DMS53 (cell line): ENCODE measurements at places on chromosomes 2 and 18.

GRCh38 chr18:46073474-46074331, 1.6 kb upstream of the PSTPIP2 start:
- peak; percentile 89 for DNase-seq

DNA sequence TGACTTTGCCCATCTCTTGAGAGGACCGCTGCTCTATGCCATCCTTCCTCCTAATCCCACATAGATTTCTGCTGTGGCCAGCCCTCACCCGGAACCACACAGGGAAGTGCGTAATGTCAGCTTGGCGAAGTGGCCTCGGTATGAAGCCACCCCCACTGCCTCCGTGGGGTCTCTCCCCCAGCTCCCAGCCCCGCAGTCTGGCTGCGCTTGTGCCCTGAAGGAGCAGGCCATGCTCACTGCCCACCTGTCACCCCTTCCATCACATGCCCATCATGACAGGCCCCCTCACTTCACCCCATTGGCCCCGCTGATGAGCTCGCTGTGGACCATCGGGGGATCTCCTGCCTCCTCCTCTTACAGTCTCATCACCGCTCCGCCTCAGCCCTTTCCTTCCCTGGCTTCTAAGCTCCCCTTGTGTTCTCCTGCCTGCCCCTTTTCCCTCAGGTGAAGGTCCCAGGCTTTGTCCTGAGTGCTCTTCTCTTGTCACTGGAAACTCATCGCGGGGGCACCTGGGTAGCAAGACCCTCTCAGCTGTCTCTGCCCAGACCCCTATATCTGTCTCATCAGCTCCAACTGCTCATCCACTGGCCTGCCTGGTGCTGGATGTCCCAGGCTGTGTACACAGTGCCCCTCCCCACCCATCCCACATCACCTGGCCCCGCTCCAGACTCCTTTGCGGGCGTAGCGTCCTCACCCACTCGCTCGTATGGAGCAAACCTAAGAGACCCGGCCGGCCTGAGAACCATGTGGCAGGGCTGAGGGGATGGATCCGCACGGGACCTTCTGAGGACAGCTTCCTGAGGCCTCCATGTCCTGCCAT, 81.7 kb downstream of the GLI2 start:
- no peak for DNase-seq

- DNase-seq: no peak
Measured at GRCh38 chr18:12035481-12035880, 54.2 kb downstream of the IMPA2 start.

DNA sequence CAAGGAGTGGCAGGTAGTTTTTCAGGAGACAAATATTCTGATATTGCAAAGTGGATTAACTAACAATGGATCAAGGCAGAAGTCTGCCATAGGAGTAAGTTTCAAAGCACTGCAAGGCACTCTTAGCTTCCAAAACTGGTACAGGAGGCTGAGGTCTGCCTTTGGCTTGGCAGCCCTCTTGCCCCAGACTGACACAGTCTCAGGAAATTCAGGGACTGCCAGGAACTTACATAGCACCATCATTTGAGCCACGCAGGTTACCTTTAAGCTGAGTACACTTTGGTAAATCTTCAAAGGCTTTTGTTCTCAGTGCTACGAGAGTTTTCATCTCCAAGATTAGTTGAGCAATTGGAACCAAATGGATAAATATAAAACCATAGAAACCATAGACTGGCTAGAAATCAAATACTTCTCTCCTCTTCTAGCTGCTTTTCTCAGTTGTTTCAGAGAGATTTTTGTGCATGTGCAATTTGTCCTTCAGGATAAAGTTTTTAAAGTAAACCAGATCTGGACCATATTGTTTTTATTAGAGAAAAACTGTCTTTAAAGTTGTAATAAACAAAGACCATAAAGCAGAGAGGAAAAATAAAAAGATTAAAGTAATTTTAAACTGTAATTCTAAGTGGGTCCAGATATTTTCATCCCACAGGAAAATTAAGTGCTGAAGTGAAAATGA, 18.8 kb downstream of the ANKRD29 start:
- no peak for DNase-seq

DNA sequence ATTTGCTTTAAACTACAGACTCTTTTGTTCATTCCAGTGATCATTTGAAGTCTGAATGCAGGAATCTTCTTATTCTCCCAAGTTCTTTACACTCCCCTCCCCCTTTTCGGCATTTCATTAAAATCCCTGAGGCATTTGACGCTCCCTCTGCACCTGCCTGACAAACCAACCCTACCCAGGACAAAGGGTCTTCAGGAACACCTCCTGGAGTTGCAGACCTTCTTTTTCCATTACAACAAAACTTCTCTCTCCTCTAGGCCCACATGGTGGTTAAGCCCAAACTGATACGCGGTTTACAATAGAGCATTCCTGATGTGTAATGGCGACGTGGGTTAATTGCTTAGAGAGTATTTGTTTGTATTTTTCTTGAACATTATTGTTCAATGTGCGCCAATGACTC, 367.4 kb downstream of the FBXO15 start:
- no peak for DNase-seq

GRCh38 chr18:31046916-31047315, 4.4 kb upstream of the DSC3 start:
- no peak for DNase-seq

- DNase-seq: no peak
Measured at GRCh38 chr2:232843834-232844233, 26.2 kb upstream of the SNORC start.

- DNase-seq: no peak
Measured at GRCh38 chr2:179546656-179547055, 282.0 kb upstream of the SESTD1 start.

- DNase-seq: peak; percentile 39
Measured at GRCh38 chr2:26978061-26978596, 7.7 kb downstream of the MAPRE3 start.

GRCh38 chr18:51066273-51066672, 36.3 kb downstream of the SMAD4 start:
- no peak for DNase-seq

DNA sequence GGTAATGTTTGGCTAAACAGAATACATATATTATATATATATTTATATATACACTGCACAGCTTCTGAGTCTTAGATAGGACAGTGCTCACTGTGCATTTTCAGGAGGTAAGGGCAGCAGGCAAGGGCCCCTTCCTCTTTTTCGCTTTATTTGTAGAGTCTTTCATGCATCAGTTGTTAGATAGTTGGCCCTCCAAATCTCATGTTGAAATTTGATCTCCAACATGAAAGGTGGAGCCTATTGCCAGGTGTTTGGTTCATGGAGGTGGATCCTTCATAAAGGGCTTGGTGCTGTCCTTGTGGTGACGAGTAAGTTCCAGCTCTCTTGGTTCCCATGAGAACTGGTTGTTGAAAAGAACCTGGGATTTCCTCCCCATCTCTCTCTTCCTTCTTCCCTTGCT, 48.1 kb downstream of the TSN start:
- peak; percentile 91 for DNase-seq

DNA sequence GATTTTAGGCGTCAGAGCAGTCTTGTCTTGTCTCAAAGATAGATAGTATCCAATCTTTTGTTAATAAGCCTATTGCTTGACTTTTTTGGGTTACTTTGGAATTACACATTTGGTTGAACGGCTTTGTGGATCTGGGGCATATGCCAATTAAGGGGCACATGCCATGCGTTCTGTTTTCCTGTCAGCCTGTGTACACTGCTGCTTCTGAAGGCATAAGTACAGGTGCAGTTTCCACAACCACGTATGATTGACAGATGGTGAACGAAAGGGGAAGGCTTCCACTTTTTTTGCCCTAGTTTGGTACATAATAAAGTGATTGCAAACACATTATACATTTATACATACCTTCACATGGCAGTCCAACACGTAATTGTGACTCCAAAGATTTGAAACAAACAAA, 102.3 kb downstream of the RAPH1 start:
- DNase-seq: no peak

GRCh38 chr2:121490584-121491133, 40.0 kb upstream of the RNU4ATAC start:
- no peak for DNase-seq

GRCh38 chr18:76972846-76973519, 150.6 kb downstream of the ZNF236 start:
- no peak for DNase-seq

GRCh38 chr2:74447230-74447999, 5.7 kb upstream of the RTKN start:
- no peak for DNase-seq

DNA sequence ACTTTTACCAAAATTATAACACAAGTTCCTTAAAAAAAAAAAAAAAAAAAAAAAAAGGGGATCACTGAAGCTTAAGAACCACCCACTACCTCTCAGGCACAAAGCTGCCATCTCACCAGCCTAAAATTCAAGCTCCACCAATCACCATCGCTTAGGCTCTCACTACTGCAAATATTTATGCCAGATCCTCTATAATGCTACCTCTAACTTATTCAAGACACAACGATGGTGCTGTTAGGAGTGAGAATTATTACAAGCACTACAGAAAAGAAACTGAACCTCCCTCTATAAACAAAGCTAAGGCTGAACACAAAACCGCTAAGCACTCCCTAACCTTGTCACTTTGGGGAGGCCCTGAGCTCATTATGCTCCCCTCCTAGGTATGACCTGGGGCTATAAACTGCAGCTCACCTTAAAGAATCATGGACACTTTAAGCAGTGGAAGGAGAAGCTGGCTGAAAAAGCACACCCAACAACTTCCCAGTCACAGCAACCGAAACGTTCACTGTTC, 3.6 kb downstream of the FZD5 start:
- peak; percentile 59 for DNase-seq

DNA sequence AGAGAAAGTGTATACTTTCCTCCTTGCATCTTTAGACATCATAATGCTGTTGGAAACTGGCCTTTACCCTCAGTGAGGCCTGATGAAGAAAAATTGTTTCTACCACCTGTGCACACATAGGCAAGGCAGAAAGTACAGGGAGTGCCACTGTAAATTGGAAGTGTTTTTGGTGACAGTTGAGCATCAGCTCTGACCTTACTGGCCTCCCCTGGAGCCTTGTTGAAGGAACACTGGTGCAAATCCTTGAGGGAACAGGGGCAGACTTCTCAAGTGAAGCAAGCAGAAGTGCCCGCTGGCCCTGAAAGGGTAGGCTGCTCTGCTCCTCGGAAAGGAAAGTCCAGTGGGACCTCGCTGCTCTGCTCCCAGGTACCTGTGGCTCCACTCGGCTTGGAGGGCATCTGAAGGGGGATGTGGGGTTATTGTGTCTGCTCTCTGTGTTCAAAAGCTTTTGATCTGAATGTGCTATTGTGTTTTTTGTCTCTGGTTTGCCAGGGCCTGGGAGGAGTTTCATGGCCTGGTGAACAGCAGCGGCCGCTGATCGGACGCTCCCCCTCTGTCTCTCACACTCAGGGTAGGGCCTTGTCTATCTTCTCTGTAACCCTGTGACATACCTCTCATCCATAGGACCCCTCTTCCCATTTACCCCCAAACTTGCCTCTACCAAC, 23.4 kb downstream of the EIF4E2 start:
- DNase-seq: no peak

- peak; percentile 9 for DNase-seq
Measured at GRCh38 chr18:35451032-35451431, 46.7 kb downstream of the INO80C start.

- no peak for DNase-seq
Measured at GRCh38 chr2:1594373-1595171, 149.7 kb downstream of the PXDN start.

GRCh38 chr2:108935271-108935741, 53.7 kb downstream of the EDAR start:
- DNase-seq: no peak

DNA sequence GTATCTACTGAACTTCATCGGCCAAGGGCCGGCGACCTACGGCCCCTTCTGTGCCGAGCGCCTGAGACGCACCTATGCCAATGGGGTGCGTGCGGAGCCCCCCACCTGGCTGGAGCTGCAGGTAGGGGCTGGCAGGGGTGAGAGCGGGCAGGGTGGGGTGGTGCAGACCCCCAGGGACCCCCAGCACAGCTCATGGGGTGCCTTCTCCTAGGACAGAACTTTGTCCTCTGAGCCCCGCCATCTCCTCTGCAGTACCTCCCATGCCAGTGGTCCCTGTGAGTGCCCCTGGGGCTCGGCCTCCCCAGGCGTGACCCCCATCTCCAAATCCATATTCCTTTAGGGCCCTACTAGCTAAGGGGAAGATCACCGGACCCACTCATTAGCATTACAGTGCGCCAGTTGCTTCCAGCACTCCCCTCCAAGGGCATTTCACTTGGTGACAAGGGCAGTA, 23.9 kb upstream of the GPR17 start:
- no peak for DNase-seq

GRCh38 chr2:219057709-219058540, 2.8 kb downstream of the IHH start:
- DNase-seq: peak; percentile 85

- peak; percentile 10 for DNase-seq
Measured at GRCh38 chr18:42264497-42264896, 309.5 kb downstream of the PIK3C3 start.

GRCh38 chr2:200177971-200178911, 128.3 kb upstream of the SPATS2L start:
- DNase-seq: peak; percentile 15

GRCh38 chr18:3060667-3061580, 48.0 kb upstream of the LPIN2 start:
- DNase-seq: no peak

- DNase-seq: peak; percentile 3
Measured at GRCh38 chr2:195212586-195212985, 444.4 kb upstream of the SLC39A10 start.

- DNase-seq: no peak
Measured at GRCh38 chr18:41226911-41227310, 728.1 kb upstream of the PIK3C3 start.

DNA sequence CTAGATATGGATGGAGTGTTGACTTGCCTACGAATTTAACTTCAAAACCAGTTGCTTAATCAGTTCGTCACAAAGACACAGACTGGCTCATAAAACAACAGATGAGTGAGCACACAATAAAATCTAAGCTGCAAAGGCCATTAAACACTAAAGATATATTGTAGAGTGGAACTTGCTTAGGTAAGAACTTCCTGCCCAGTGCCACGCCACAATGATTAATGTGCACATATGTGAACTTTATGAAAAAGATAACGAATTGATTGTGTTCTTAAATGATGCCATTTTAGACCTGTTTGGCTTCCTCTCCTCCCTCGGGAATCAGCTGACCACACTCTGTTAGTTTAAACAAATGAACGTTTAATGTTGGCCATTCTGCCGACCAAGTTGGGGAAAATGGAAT, 2031.3 kb upstream of the CELF4 start:
- DNase-seq: no peak

- DNase-seq: no peak
Measured at GRCh38 chr18:23545247-23545789, 41.0 kb downstream of the NPC1 start.

GRCh38 chr2:234957834-234958135, 6.0 kb downstream of the SH3BP4 start:
- DNase-seq: no peak

- DNase-seq: no peak
Measured at GRCh38 chr2:79669714-79670113, 156.9 kb downstream of the CTNNA2 start.

DNA sequence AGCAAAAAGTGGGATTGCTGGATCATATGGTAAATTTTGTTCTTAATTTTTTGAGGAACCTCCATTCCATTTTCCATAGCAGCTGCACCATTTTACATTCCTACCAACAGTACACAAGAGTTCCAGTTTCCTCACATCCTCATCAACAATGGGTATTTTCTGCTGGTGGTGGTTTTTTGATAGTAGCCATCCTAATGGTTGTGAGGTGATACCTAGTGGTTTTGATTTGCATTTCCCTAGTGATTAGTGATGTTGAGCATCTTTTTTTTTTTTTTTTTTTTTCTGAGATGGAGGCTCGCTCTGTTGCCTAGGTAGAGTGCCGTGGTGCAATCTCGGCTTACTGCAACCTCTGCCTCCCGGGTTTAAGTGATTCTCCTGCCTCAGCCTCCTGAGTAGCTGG, 30.5 kb downstream of the METTL21A start:
- no peak for DNase-seq
